ENCODE measurements at places on chromosomes 2 and 18.

GRCh38 chr2:19187323-19188020 is 171.0 kb downstream of the OSR1 start:
- DNase-seq = no peak

- no peak for DNase-seq
Measured at GRCh38 chr18:57908092-57908491, 105.0 kb upstream of the ATP8B1 start.

DNA sequence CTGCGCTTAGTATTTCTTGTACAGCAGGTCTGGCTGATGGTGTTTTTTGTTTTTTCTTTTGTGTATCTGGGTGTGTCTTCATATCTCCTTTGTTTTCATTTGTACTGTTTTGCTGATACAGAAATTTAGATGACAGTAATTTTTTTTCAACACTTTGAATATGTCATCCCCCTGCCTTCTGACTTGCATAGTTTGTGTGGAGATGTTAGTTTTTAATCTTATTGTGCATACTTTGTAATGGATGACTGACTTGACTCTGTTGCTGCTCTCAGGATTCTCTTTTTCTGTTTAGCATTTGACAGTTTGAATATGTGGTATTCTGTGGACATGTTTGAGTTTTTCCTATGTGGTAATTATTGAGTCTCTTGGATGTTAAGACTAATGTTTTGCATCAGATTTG is 161.3 kb downstream of the ZNF407 start:
- no peak for DNase-seq

DNA sequence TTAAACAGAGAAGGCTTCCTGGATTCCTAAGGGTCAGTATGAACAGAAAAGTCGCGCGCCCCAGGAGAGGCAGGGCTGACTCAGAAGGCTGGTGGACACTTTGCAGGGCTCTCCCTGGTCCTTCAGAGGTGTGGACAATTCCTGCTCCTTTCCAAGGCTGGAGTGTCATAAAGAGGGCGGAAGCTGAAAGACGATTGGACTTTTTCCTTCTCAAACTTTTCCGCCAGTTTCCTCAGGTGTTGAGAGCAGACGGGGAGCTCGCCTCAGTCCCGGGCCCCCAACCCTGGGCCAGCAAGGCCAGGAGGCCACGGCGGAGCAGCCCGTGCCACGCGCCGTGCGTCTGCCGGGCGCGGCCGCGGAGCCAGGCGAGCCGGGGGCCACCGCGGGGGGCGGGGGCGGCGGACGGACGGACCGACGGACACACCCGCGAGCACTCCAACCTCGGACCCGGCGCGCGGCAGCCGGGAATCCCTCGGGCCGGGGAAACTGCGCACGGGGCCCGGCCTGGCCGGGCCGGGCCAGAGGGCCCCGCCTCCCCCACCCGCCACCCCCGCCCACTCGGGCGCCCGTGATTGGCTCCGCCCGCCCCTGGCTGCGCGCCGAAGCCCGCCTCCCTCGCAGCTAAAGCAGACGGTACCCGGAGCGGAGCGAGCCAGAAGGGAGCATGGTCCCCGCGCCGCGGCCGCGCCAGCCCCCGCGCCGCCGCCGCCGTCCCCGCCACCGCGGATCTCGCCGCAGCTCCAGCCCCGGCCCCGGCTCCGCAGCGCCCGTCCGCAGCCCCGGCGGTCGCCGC is at the start of gene KLHL29:
Gene KLHL29 (plus strand): TSS at position 629 of the 793 bp plus-strand sequence. CDS start 177,018 bp downstream, outside the sequence.
- DNase-seq = no peak

DNA sequence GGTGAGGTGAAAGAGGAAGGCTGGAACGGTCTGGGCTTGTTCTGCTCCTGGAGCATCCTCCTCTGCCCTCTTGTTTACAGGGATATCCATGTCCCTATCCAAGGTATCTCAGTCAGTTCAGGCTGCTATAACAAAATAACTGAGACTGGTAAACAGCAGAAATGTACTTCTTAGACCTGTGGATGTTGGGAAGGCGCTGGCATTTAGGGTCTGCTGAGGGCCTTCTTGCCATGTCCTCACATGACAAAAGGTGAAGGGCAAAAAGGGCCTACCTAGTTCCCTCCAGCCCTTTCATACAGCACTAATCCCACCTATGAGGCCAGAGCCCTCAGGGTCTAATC is 65.6 kb downstream of the INPP4A start:
- DNase-seq = no peak

DNA sequence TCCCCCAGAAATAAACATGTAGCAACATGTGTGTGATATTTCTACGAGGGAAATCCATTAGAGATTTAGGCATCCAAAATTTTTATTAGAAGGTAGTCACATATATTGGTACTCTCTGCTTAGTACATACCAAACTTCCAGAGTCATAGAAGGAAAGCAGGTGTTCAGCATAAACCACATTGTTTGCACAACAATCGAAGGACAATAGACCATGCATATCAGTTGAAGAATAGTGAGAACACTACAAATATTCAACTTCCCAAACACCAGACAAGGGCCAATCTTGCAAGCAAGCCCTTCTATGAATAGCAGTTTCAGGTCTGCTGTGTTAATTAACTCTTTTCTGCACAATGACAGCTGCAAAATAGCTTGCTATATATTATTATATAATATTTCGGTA is 702.2 kb downstream of the ERBB4 start:
- no peak for DNase-seq

DNA sequence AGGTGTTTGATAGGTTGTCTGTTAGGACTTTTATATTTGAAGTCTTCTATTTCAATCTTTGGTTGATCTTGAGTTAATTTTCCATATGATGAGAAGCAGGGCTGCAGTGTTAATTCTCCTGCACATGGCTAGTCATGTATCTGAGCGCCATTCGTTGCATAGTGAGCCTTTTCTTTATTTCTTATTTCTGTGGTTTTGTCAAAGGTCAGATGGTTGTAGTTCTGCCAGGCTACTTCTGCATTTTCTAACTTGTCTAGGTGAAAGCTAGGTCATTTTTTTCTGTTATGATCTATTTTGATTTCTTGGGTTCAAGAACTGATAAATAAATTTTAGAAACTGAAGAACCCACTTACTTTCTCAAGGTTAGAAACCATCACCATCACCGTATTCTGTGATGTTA is 56.7 kb downstream of the CCDC74A start:
- DNase-seq = no peak

GRCh38 chr2:176653479-176654443 is 384.5 kb downstream of the MTX2 start:
- no peak for DNase-seq

DNA sequence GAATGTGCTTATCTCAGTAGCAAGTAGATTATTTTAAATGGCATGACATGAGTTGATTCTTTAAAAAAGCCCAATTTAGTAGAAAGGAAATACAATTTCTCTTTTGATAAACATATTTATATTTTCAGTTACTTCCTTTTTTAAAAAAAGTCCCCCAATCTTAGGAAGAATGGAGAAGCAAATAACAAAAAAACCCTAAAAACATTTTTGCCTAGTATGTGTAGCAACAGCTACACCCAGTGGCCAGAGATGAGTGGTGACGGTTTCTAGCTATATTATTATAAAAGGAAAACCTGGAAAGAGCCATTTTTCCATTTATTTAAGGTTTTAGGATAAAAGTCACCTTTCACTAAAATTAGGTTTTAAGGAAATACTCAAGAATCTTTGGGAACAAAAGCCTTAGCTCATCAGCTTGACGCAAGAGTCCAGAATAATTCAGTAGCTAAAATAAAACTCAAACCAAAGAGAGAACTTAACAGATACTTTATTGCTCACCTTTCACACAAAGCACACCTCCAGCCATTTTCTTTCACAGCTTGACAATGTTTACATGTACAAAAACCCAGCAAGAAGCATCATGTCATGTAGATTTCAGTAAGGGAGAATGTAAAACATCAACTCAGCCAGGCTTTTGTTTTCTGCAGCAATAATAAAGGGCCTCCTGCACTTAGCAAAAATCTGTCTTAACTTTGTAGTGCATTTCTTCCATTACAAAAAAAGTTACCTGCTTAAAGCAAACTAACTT is 15.7 kb downstream of the FAM98A start:
- no peak for DNase-seq

DNA sequence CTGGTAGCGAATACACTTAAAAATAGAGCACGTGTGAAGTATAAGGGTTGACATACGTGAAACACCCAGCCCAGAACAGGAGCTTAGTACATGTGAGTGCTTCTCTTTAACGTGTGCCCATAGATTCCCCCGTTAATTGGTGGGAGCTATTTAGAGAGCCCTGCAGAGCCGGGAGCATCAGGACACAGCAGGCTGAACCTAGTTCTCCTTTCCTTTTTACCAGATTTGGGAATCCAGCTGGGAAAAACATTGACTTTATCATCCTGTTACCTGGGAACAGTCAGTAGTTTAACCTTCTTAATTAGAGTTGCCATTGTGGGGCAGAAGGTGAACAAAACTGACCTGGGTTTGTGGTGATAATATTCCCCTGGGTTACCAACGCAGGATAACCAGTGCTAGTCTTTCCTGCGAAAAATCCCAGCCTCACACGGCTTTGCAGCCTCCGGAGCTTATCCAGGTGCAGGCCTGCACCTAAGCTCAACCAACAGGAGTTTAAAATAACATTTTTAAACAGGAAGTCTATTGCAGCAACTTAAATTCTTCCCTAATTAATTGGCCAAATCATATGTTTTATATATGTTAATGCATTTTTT is 78.1 kb upstream of the SPTBN1 start:
- no peak for DNase-seq

DNA sequence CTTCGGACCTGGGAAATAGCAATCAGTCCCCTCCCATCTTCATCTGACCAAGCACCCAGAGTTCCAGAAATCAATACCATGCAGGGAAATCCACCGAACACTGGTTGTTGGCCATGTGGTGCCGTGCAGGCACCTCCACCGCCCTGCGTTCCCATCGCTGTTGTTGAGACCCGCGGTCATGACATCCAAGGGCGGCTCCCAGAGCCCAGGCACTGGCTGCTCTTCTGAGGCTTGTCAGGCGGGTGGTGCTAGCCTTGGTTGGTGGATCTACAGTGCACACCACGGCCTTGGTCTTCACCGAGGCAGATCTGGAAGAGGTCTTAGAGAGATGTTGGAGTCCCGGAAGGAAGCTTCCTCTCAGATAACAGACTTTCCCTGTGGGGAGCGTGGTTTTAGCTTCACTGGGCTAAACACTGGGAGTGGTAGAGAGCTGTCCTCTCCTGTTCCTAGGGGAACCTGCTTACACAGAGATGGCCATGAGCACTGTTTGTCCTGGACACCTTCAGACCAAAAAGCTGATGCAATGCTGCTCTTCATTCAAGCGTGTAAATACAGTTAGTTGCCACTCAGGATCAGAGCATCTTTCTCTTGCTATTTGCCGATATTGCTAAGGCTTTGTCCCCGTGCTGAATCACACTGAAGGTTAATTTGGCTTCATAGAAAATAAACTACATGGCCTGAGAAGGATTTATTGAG is 58.3 kb downstream of the SMIM21 start:
- DNase-seq = no peak

DNA sequence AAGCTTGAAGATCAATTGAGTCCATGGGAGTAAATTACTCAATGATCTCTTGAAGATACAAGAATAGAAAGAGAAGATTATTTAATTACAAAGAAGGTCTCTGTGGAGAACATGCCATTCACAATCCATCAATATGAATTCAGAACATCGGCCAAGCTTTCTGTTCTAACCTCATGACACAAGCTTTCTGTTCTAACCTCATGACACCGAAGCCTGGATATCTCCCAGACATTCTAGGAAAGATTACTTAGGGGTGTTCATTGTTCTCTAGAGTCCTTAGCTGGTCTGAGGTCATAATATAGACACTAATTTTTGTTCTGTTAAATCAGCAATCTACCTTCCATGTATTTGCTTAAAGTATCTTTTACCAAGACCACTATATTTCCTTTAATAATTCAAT is 95.5 kb downstream of the RDH14 start:
- no peak for DNase-seq

DNA sequence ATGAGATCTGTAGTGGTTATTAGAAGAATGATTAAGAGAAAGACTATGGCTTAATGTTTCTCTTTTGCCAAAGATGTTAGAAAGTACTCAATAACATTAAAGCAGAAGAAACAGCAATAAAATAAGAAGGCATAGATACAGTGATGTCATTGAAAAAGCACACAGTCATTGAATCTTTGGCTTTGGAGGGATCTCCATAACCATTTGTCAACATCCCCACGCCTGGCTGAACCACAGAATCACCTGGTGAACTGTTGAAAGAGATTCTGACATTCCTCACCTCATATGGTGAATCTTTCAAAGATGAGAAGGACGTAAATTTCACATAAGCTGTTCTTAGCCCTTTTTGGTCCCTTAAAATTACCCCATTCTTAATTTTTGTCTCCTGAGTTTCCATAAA is 324.6 kb upstream of the NRP2 start:
- no peak for DNase-seq

- DNase-seq = no peak
Measured at GRCh38 chr2:168926621-168927386, 25.7 kb downstream of the G6PC2 start.

DNA sequence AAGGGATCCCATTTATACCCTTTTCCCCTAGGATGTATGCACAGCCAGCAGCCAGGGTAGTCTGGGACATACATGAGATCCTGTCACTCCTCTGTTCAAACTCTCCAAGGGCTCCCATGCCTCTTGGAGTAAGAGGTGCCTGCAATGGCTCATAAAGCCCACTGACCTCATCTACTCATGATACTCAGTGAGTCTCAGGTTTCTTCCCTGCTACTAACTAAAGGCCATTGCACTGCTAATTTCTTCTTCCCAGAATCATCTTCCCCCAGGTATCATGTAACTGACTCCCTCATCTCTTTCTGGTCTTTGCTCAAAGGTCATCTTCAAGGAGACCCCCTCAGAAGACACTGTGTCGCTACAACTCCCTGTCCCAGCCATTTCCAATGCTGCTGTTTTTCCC is 68.2 kb downstream of the CCBE1 start:
- DNase-seq = no peak

- no peak for DNase-seq
Measured at GRCh38 chr2:138121666-138122661, 157.7 kb downstream of the HNMT start.

- DNase-seq = no peak
Measured at GRCh38 chr2:189302274-189302948, 122.8 kb upstream of the COL5A2 start.

GRCh38 chr2:175414882-175415487 is 233.5 kb upstream of the ATP5MC3 start:
- no peak for DNase-seq

DNA sequence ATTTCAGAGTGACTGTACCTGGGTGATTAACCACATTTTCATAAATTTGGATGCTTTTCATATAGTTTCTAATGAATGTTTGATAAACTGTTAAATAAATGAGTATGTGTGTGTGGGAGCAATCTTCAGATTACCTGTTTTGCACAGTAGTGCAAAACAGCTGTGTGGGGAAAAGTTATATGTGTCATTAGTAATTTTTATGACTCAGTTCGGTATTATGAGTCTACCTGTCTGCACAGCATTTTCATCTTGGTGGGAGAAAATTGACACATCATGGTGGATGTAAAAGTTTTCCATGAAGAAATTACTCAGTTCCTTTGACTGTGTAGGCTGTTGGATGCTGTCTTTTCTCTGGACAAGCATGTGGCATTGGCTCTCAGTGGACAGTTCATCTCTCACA is 43.8 kb downstream of the LTBP1 start:
- no peak for DNase-seq

DNA sequence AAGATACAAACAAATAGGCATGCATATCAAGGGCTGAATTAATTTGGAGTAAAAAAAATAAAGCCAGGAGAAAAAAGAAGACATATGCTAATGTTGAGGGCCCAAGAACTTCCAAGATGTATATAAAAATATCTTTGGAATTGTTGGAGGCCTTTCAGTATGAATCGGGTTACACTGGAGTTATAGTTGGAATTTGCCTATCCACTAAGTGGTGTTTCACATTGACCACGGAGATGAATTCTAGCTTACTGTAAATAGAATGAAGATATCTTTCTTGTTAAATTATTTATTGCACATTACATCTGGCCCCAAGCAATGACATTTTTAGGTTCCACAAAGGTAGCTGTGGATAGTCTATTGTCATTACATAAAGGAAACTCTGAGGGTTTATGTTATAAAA is 38.5 kb upstream of the TRIB2 start:
- DNase-seq = no peak
